ENCODE measurements at places on chromosomes 4 and X.

DNA sequence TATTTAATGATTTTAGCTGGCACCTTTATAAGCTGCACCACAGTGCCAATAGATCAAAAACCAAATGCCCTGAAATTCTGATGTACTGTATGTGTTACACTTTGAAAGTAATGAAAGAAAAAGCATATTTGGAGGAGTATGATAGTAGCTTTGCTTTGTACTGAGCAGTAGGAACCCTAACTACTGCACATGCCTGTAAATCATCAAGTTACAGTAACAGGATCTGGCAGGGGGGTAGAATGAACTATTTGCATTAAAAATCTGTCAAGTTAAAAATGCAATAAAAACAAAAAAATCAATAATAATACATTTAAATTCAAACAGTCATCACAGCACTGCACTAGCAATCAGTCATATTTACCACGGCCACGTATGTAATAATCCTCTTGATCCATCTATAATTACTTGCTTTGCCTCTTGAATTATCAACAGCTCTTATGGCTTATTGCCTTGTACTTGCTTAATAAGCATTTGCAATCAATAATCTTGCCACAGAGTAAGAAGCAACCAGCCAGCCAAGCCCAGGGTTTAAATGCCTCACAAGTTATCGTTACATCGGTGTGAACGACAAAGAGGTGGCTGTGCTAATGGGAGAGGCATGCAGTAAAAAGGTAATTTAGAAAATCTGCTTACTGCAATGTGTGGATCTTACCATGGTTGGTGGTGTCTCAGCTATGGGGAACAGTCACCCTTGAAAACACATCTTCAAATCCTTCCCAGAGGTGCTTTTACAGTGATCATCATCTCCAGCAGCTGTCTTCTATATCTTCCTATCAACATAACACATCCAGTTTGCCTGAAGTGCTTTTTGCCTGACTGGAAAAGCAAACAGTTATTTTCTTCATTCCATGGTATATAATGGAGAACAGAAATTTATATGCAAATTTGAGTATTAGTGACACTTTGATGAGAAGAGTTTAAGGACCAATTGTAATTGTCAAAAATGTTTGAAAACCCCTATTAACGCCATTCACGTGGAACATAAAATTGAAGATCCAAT is 1812.1 kb upstream of the ADGRL3 start:
- DNase-seq, result no peak

DNA sequence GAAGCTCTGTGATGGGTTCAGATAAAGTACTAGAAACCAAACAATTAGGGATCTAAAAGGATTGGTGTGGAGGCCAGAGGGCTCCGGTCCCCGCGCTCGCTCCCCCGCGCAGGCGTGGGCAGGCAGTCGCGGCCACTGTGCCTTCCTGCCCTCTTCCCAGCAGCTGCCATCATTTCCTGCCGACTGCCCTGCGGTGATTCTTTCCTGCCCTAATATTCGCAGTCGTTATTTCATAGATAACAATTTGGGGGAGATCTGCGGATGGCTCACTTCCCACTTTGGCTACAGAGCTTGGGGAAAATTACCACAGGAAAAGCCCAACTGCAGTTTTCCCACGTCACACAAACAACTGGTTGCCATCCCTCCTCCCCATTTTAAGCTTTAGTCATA is 2.2 kb downstream of the GRIA2 start:
- DNase-seq, result no peak

GRCh38 chrX:123184866-123185276 is 793 bp downstream of the GRIA3 start:
- DNase-seq, result no peak

DNA sequence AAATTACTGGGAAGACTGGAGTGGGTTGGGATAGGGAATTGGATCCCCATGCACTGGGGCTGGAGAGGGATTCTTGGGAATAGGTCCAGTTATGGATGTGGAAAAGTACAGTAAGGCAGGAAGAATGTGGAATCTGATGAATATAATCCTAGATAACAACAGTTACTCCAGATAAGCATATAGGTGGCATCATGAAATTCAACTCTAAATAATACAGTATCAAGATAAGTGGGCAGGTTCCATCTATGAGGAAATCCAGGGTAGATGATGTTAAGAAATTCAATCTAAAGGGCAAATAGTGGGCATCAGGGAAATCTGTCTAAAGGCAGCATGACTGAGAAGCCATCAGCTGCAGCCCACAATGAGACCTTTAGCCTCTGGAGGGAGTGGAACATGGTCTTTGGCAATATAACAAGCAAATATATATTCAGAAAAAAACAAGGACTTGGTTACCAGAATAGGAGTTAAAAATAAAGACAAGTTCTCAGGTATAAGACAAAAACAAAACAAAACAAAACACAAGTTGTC is 1.2 kb downstream of the DTHD1 start:
- DNase-seq, result no peak

DNA sequence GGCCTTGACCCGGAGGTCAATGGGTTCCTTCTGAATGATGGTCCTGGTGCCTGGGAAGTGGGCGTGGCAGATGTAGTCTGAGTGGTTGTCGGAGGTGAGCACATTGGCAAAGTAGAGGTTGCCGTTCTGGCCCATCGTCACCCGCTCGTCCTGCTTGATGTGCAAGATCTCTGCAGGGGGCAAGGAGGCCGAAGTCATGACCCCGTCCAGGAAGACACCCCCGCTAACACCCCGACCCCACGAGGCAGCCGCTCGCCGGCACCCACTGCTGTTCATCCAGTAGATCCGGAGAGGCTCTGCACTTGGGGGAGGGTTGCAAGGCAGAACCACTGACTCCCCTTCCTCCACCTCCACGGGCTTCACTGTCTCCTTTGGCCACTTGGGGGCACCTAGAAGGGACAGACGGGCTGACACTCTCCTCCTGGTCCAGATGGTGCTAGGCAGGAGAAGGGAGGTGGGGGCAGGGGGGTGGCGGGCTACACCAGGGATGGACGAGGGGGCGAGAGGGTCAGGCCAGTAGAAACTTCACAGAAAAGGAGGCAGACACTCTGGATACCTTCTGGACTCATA is 15.1 kb downstream of the L1CAM start:
- DNase-seq, result no peak

DNA sequence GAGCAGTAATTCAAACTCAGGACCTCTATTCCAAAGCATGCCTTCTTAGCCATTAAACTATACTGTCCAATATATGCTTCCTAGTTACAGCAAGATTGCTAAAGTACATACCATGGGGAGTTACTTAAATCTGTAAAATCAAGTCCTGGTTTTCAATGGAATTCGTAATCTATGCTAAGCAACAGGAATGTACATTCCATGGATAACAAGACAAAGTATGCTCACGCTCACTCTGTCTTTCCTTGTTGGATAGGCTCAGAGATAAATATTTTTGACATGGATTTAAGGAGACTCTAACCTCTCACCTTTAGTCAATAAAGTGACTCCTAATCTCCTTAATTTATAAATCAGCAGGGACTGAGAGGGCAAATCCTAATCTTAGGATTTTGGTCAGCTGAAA is 47.3 kb upstream of the STK26 start:
- DNase-seq, result no peak

GRCh38 chr4:153318696-153319320 is 25.7 kb upstream of the MND1 start:
- peak; percentile 9 for DNase-seq

DNA sequence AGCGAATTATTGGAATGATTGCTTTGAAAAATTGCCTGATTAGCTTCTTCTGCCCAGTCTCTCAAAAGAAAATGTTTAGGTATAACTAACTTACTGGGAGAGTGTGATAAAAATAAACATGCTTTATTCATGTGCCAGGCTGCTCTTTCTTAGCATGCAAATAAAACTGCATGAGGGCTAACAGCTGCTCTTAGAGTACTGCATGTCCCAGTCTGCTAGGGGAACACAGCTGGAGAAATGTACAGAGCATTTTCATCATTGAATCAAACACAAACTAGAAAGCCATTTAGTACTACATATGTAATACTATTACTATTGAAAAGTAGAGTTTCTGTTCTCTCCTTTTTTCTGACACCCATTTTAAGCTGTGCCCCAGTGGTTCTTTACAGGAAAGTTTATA is 726.0 kb downstream of the GRID2 start:
- no peak for DNase-seq

GRCh38 chr4:98950925-98951324 is 22.0 kb upstream of the EIF4E start:
- no peak for DNase-seq

DNA sequence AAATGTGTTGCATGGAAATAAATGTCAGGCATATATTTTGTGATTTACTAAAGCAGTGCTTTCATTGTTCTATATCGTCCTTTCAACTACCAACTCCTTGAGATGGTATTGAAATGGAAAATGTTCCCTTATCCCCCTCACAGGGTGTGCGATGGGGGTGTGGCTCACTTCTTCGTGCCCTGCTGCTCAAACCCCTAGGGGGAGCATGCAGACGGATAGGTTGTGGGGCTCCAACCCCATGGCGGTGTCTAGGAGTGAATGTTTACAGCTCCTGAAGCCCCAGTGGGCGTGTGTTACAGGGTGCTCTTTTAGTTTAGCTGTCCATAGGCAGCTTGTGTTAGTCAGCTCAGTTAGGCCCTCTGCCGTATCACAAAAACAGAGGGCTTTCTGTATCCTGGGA is 287.7 kb upstream of the EMCN start:
- no peak for DNase-seq

DNA sequence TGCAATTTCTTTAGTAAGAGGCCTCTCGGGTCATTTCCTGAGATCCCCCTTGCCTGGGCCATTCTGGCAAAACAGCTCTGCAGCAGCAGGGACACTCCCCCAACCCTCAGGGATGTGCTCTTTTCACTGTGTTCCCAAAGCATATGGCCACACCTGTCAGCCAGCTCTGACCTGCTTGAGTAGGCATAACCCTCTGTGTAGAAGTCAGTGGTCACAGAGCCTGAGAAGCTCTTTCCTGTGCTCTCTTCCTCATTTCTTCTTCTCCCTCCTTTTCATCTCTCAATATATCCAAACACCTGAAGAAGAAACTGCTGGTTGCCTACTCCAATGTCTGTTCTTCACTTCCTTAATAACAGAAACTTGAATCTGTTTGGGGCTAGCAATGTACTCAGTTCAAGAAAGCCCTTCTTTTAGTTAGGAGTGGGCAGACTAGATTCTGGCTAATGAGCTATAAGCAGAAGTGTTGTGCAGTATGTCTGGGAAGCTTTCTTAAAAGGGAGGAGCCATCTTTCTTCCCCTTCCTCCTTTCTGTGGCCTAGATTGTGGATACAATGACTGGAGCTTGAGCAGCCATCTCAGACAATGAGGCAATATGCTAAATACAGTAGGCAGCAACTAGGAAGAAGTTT is 73.3 kb downstream of the PRPS1 start:
- DNase-seq, result no peak

DNA sequence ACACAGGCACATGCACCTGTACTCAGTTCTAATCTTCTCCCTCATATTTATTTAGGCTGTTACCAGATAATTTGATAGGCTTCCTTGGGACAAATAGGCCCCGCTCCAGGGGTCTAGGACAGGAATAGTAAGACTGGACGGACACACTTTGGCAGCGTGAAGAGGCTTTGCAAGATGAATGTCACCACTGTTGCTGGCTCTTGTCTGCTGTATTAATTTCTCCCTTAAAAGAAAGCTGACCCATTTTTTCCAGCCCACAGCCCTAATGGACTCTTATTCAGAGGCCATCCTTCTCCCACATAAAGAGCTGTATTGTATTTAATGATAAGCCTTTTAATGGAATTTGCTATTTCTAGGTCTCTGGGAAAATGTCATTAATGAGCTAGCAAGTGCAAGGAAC is 18.0 kb downstream of the FAM184B start:
- DNase-seq, result no peak

- DNase-seq, result no peak
Observed at GRCh38 chrX:32289356-32289755, 922.0 kb downstream of the DMD start.

GRCh38 chr4:171793723-171794122 is 19.5 kb upstream of the GALNTL6 start:
- no peak for DNase-seq

- DNase-seq, result no peak
Observed at GRCh38 chr4:1654216-1654955, 29.7 kb downstream of the FAM53A start.

DNA sequence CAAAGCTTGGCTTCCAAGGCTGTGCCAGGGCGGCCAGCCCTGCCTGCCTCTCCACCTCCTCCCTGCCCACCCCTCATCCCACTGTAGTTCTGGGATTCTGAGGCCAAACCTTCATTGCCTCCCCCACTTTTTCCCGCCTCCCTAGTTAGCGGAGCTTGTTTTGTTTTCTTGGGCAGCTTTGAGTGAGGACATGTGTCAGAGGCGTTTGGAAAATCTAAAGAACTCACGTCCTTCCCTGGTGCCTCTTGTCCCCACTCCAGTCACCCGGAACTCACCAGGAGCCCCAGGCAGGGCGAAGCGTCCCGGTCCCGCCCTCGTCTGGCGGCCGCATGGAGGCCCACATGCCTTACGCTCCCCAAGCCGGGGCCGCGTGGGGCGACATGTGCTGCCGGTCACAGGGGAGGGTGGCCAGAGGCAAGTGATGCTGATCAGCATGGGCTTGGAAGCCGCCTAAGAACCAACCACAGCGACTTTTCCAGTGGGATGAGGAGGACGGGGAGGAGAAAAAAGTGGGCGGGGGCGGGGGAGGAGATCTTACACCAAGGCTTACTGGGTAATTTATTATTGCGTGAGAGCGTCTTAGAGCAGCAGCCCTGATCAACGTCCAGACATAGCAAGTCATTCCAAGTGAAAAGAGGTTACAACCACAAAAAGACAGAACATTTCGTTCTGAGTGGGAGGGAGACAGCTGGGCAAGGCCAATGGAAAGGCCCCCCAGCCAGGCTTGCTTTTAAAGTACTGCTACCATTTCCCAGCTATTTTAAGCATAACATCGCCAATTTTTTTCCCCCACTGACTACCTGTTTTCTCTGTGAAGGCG is 48.5 kb downstream of the PRPS1 start:
- DNase-seq, result peak; percentile 57

DNA sequence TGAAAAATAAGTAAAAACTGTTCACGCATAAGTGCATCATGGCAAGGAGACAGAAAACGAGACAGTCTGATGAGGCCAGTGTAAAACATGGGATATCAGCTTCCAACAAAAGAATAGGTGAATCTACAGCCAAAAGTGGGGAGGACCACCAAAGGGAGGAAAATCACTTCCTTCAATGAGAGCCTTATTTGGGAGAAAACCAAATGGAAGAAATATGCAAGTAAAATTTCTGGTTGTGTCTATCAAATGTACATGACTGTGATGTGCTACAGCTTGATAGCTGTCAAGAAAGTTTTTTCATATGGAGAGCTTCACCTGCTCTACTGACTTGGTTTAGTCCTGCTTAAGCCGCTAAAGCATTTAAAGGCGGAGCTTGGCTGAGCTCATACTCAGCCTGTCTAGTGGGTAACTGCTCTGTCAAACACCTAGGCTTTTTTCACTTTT is 66.2 kb downstream of the MAGEA1 start:
- no peak for DNase-seq

DNA sequence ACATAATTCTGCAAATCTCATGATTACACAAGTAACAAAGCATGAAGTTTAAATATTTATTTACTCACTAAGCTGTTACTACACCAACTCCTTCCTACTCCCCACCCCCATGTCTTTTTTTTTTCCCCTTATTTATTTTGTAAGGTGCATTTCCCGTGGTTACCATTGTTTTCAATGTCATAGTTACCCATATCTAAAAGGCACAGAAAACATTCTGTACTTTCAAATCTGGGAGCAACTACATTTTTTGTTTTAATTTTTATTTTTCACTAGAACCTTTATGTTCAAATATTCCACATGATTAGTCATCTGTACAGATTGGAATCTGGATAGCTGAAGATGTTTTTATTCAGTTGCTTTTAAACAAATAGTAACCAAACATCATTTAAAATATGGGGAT is 62.8 kb downstream of the PPP3CA start:
- no peak for DNase-seq

- no peak for DNase-seq
Observed at GRCh38 chr4:22323691-22324090, 192.2 kb downstream of the ADGRA3 start.

Data from stimulated activated CD4-positive, alpha-beta T cell treated with anti-CD3 and anti-CD28 coated beads, Interleukin-4, amount 100 ng/mL, for 4 hours (primary cell).